ENCODE measurements at places on chromosomes 5 and 9.

GRCh38 chr5:27682600-27682999 lies 644.2 kb upstream of the CDH9 start:
- DNase-seq, result no peak

DNA sequence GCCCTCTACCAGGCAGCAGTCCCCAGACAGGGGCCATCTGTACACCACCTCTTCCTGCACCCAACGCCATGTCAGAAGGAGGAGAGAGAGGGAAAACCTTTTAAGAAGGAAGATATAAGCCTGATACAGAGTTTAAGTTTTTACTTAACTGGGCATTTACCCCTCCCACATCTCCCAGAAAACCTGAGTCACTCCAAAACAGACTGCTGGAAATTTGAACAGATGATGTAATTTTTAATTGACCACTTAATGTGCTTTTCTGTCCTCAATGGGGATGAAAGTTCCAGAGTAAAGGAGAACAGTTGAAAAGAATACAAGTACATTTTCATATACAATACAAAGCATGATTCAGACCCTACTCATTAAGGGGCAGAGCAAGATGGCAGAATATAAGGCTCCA lies 63.9 kb downstream of the TTC39B start:
- no peak for DNase-seq

GRCh38 chr5:145316282-145316681 lies 518.9 kb downstream of the PRELID2 start:
- DNase-seq, result no peak

DNA sequence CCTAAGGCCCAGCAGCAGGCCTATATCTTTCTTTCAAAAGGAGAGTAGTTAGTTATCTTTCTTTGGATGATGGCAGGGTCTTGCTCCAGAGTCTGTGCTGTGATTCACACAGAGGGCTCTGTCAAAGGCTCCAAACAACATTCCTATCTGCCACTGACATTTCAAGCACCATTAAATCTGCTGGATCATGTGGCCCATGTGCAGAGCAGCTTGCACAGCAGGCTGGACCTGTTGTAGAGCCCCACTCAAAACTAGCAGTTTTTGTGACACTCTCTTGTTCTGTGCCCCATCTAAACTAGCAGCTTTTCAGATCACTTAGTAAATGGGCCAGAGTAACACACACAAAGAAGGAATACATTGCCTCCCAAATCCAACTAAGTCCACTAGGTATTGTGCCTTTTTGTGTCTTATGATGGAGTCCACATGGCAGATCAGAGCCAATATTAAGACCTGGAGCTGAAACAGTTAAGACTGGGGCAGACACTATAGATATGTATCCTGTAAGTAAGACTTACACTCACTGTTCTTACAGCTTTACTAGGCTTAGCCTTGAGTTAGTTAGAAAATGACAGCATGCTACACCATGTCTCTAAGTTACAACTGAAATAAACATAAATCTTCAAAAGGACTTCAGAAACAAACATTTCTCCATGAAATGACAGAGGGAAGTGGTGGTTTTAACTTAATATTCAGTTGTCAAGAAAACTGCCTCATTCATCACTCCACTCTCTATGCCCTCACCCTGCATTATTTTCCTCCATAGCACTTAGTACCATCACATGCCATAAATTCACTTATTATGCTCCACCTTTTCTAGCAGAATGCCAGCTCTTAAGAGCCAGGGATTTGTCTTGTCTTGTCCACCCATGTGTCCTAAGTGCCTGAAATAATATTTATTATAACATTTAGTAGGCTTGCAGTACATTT lies 400.9 kb downstream of the RAB3C start:
- DNase-seq, result no peak

GRCh38 chr9:114060711-114061110 lies 17.4 kb downstream of the AMBP start:
- no peak for DNase-seq

- no peak for DNase-seq
Measured at GRCh38 chr5:160770718-160771117, 81.3 kb downstream of the ATP10B start.

DNA sequence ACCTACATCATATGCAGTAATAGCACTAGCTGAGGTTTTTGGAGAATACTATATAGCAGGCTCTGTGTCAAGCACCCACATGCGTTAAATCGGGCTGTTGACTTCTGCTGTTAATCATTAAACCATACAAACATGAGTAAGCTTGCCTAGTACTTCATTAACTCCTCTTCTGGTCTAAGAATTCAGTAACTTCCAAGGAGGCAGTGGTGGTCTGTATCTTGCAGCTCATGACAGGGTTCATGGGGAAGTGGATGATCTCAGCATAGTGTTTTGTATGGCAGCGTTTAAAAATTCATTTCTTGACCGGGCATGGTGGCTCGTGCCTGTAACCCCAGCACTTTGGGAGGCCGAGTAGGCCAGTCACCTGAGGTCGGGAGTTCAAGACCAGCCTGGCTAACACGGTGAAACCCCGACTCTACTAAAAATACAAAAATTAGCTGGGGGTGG lies at the start of gene HAVCR1:
Gene HAVCR1, minus strand, starts transcription at position 24 of the 447 bp plus-strand sequence. CDS start 1,173 bp downstream, outside the sequence.
- DNase-seq, result no peak

Data from HFF-Myc (cell line).